Regular cardiac myocyte (primary cell): ENCODE measurements at places on chromosomes 1 and 21. TPM values are rescaled to one million over a fixed set of nuclear protein-coding genes. Genes with fewer than 3 reads are reported as not detected.

SELENBP1 gene
- total RNA-seq, result 18.8 and 19.7 TPM in 2 replicates

VTCN1 gene
- total RNA-seq, result not detected in 2 replicates

MYOG gene
- not detected in 2 replicates for total RNA-seq

SVBP gene
- 9.9 and 11.5 TPM in 2 replicates for total RNA-seq

KCNJ6 gene
- total RNA-seq, result under 0.01 and 0.56 TPM in 2 replicates

CD1B gene
- total RNA-seq, result not detected in 2 replicates

TCP10L gene
- total RNA-seq, result 0.19 and 0.85 TPM in 2 replicates

TMPRSS2 gene
- total RNA-seq, result not detected in 2 replicates
